ENCODE measurements at places on chromosomes 4 and X.

DNA sequence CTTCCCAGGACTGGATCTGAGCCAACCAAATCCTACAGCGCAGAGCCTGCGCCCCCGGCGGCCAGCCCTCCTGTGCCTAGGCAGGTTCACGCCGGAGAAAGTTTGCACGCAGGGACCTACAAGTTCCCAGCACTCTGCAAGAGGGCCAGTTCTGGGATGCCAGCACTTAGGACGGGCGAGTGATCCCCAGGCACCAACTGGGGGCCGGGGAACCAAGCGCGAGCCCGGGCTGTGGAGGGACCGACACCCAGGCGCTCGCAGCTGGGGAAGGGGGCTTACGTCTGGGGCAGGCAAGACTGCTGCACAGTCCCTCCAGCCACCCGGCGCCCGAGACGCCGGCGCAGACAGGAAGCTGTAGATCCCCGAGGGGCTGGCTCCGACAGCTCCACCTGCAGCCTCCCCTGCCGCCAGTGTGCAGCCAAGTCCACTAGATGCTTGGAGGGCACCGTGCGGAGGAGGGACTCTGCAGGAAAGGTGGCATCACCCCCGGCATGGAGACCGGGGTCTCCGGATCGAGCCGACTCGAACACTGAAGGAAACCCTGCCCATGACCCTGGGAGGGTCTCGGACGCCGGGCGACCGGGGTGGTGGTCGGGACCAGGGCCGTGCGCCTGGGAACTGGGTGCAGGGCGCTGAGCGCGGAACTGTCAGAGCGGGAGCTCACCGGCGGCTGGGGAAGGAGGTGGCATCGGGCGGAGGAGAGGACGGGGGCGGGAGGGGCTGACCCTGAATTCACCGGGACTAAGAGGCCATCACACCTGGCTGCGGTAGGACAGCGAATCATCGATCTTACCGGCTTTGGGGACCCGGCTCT is 566 bp downstream of the CORIN start:
- DNase-seq = no peak

GRCh38 chr4:158890294-158890693 is 121.5 kb downstream of the FNIP2 start:
- DNase-seq = no peak

- DNase-seq = no peak
Measured at GRCh38 chrX:80014141-80014940, at the start of gene TBX22. Gene TBX22 (plus strand): TSS chrX:80014753. CDS start chrX:80022270, 7,517 bp downstream.

- DNase-seq = no peak
Measured at GRCh38 chr4:20433097-20433705, 181.5 kb downstream of the SLIT2 start.

All from NCI-H1694 treated with DMSO at 0.1 percent for 48 hours (cell line).